ENCODE measurements at places on chromosomes 12 and 14.

DNA sequence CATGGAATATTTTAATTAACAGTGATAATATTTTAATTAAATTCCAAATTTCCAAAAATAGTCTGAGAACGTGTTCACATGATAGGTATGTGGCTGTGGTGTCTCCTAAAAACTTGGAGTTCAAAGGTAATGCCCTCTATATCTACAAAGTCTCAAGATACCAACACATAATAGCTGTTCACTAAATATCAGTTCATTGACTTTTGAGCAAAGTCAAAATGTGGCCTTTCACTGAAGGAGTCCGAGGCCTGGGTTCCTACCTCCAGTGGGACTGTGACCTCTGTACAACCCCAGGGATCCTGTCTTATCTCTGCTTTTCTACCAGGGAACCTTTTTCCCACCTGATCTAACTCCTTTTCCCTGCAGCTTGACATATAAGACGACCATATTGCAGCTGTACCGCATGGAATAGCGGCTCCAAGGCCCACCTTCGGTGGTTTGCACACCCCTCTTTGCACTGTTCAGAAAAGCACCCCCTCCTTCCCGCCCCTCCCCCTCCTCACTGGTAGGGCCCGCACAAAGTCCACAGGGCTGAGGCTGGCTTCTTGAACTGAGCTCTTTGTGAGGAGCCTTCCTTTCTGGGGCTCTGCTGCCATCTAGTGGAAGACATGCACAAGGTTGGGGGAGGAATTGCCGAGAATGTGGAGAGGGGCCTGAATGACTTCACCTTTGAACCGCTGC, 3.1 kb downstream of the CCND2 start:
- no peak for DNase-seq

DNA sequence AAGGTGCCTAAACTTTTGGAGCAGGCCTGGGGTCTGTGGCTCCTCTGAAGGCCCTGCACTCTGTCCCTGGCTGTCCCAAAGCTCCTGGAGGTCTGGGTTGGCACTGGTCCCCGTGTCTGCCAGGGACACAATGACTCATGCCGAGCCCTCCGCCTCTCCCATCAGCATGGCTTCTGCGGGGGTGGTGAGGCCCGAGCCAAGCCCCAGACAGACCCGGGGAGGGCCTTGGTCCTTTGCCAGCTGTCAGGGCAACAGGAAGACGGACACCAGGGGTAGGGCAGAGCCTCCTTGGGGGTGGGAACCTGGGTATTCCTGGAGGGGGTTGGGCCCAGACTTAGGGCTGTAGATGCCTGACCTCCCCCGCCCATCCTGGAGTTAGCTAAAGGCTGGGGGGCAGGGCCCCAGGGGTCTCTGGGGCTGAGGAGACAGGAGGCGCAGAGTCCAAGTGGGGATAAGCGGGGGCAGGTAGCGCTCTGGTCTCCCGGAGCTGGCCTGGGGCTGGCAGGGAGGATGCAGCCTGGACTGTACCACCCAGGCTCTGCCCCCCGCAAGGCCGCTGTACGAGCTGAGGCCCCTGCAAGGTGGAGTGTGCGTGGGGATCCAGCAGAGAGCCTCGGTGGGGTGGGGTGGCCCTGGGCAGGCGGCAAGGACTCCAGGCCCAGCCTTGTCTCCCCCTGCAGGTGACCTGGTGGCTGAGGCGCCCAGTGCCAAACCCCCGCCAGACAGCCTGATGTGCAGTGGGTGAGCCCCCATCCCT, 16.4 kb upstream of the PUS1 start:
- no peak for DNase-seq

DNA sequence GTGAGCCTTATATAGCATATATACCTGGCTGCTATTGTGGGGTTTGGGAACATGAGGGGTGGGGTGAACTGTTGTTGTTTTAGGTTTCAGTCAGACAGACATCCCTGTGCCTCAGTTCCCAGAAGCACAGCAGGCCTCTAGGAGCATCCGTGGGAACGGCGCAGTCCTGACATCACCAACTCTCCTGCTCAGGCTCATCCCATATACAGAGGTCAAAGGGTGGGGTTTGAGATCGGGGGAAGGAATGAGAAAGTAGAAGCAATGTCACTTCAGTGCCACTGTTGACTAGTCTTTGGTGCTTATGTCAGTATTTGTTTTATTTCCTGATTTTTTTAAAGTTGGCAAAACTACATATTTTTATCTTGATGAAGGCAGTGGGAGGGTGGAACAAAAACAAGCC, 43.1 kb upstream of the A2ML1 start:
- DNase-seq: no peak

GRCh38 chr12:25937096-25937495, 21.4 kb upstream of the RASSF8 start:
- no peak for DNase-seq

- DNase-seq: no peak
These were observed 739 bp upstream of the SPATA7 start for GRCh38 chr14:88384718-88385117.
